ENCODE measurements at places on chromosomes 2 and 18.

- no peak for DNase-seq
Measured at GRCh38 chr2:98269274-98269673, 77.0 kb upstream of the CNGA3 start.

- DNase-seq: no peak
Measured at GRCh38 chr2:182048088-182048487, 62.4 kb downstream of the PPP1R1C start.

- no peak for DNase-seq
Measured at GRCh38 chr2:196316050-196316430, 144.7 kb upstream of the STK17B start.

GRCh38 chr18:79931475-79931874 lies 20.0 kb downstream of the SLC66A2 start:
- no peak for DNase-seq

DNA sequence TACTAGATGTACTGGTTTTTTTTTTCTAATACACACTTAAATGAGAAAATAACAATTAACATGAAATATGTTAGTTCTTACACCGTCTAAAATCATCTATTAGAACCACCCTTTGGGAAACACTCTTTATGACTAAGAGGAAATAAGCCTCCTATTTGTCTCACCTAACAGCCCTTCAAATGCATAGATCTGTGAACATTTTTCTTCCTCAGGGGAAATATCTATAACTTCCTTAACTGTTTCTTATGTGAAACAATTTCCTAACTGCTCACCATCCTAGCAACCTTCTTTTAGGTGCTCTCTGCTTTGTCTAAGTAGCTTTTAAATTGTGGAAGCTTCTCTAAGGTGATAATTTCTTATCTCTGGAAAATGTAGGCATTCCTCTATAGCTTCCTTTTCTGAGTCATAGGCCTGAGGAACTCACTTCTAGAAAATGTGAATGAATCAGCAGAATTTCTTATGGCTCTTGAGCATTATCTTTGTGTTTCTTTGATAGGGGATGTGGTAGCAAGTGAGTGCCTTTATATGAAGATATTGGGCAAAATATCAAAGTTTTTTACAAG lies 56.1 kb downstream of the CNTNAP5 start:
- no peak for DNase-seq

Data from T-helper 2 cell (primary cell).